Stomach (tissue), 19 donors: ENCODE measurements at places on chromosomes 5 and 9. TPM values are rescaled to one million over a fixed set of nuclear protein-coding genes. Genes with fewer than 3 reads are reported as not detected.
A peak's percentile ranks its signal among the peaks of the same experiment; 100 is the strongest.

DNA sequence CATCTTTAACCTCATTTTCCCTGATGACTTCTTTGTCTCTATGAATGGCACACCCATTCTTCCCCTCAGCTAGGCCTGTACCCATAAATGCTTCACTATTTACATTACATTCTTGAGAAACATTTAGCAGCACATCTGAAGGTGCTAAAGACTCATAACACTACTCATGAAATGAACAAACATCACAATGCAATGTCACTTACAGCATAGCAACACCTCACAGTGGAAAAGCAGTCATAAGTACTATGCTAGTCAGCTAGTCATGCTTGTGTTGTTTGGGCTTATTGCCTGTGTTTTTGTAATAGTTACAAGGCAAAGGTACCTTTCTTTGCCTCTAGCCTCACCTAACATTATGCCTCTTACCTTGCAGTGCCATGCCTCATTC, 228.9 kb downstream of the KIAA0825 start:
- DNase-seq: no peak

DNA sequence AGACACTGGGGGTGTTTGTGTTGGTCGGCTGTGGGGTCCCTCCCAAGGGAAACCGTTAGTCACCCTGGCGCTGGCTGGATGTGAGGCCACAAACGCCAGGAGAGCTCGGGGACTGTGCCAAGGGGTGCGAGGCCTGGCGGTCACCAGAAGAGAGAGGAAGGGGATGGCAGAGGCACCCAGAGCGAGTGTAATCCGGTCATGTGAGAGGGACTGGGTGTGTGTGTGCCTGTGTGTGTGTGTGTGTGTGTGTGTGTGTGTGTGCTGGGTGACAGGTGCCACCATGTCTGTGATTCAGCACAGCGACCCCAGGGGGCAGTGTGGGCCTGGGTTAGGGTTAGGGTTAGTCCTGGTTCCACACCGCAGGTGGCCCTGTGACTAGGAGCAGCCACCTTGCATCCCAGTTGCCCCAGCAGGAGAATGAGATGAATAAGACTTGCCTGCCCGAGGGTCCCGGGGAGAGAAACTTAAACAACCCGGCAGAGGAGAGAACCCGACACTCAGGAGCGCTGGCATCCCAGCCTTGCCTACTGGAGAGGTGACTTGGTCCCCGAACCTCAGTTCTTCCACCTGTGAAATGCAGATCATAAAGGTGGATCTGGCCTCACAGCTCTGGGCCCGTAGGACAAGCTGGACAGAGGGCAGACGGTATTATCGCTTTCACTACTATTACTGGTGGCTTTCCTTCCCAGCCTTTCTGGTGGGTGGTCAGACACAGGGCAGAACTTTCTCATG, 1.4 kb upstream of the ADAMTSL2 start:
- peak; percentile 81 for DNase-seq

GRCh38 chr9:114388357-114388682, 538 bp upstream of the AKNA start:
- no peak for DNase-seq

DNA sequence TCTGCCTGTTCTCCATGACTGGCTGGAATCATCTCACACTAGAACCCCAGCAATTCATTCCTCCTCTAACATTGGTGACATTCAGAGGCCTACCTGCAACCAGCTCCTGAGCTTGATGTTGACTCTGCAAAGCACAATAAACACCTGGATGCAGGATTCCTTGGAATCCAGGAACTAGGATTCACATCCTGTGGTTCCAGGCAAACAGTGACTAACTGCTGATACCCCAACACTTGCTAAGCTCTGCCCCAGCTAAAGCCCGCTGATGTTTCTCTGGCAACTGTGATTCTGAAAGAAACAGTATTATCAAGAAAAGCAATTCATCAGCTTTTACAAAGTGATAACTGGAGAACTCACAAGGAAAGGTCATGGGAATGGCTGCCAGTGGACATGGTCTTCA, 29.2 kb downstream of the SUSD1 start:
- DNase-seq: no peak

DNA sequence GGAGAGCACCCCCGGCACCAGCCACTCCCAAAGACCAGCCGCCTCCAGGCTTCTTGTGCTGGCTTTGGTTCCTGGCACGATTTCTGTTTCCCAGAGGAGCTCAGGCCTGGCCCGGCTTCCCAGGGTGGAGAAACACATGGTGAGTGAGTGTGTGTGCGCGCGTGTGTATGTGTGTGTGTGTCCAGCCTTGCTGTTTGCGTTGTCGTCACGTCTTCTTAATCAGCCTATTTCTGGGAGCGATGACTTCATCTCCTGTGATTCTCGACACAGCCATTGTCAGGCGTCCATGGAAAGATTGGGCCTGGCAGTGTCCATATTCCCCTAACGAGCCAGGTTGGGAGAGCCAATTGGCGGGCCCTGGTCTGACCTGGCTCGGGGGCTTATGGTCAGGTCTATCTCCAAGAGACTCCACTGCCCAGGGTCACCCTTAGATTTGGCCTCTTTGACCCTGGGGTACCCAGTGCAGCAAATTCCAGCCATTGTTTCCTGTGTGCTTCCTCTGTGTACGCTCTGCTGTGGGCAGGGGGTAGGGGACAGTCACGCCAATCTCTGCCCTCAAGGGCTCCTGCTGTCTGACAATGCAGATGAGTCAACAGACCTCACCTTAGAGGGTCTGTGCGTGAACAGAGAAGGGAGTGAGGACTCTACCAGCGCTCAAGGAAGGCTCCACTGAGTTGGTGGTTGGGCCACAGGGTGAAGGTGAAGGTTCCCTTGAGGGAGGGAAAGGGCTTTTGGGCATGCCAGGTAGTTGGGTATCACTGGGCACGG, 73.8 kb downstream of the DAB2IP start:
- DNase-seq: peak; percentile 97

DNA sequence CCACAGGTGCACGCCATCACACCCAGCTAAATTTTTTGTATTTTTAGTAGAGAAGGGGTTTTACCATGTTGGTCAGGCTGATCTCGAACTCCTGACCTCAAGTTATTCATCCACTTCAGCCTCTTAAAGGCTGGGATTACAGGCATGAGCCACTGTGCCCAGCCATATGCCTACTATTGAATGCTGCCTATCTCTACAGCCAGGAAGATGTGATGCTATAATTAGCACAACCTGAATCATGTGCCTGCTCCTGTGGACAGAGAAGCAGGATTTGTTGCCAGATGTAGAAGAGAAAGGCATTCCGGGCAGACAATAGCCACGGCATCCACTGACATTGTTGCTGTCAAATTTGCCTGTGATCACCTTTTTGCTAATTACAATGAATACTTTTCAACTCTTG, 24.4 kb upstream of the MLLT3 start:
- DNase-seq: no peak

DNA sequence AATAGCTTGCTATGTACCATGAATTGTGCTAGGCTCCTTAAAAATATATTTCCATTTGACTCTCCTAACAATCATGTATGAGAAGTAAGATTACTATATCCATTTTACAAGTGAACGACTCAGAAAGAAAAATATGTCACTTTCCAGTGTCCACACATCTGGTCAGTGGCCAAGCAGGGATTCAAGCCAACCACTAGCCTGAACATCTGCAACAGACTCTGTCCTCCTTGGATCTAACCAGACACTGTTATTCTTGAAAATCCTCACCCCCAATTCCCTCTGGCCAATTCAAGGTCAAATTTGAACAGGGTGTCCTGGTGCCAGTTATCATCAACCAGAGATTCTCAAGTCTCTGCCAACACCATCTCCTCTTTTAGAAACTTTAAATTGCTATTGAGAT, 344.1 kb upstream of the WWC1 start:
- peak; percentile 20 for DNase-seq

DNA sequence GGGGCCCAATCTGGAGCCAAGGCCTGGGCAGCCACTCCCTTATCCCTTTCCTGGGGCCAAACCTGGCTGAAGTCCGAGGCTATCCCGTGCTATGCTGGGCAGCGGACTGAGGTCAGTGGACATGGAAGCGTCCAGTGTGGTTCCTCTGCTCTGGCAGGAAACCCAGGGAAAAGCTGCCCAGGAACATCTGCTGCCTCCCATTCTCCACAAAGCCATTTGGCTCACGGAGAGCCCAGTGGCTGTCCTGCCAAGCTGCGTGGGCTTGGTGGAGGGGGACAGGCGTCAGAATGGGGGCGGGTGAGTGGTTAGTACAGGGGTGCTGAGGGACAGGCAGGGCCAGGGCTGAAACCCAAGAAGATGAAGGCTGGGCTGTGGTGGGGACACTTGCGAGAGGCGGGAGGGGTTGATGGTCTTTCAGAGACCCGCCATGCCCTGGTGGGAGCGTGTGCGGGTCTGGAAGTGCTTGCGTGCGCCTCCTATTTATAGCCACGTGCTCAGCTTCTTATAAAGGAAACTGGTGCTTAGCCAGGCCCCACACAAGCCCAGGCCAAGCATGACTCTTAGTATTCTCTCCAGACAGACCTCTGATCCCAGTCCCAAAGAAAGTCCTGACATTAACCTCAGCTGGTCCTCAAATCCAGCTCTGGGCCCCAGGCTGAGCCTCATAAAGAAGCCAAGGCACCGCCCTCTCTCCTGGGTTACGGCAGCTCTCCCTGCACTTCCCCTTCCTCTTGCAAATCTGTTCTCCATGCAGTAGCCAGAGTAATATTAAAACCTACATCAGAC, 9.4 kb upstream of the SLC6A7 start:
- DNase-seq: peak; percentile 68

DNA sequence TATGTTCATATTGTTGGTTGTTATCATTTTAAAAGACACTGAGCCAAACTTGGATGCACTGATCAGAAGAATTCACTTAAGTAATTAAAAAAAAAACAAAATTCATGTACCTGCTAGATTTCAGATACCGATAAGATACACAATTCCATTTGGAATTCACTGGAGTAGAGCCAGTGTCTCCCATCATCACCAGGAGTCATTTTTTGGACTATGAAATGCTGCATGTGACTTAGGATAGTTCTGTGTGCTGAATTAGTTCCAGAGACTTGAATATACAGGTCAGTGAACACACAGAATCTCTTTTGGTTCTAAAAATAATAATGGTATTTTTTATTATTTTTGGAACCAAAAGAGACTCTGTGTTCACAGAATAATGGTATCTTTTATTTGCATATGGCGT, 482.6 kb upstream of the PIK3R1 start:
- DNase-seq: no peak

DNA sequence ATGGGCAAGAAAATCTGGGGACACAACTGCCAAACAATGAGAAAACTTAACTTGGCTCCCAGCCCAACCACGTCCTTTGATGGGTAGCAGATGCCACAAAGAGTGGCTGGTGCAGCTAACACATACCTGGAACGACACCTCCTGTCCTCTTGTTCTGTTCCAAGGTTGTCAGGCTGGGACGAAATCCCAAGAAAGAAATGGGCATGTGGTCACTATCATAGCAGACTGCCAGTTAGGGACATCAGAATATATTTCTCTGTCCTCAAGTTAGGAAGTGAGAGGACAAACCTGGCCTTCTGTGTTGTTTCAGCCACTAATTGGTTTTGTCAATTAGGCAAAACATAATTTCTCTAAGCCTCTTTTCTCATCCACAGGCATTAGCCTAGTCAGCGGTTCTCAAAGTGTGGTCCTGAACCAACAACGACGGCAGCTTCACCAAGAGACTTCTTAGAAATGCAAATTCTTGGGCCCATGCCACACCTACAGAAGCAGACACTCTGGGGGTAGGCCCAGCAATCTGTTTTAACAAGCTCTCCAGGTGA, 63.4 kb downstream of the RAPGEF1 start:
- no peak for DNase-seq

DNA sequence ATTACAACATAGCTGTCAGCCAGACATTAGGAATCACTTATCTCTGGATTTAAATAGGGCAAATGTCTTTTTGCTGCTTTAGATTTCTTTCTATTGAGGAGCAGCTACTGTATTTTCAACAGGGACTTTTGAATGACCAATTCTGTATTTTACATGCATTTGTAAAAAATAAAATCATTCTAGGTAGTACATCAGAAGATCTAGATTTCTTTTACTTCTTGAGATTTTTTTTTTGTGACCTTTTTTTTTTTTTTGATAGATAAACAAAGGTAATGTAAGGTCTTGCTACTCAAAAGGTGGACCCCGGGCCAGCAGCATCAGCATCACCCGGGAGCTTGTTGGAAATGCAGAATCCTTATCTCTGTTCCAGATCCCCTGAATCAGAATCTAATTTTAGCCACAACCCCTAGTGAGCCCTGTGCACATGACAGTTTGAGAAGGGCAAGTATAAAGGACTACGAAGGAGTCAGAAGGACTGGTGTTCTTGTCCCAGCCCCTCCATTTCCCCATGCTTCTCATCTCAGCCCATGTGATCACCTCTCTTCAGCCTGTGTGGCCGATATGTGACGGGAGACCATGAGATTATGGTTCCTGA, 37.7 kb upstream of the CKMT2 start:
- DNase-seq: no peak

DNA sequence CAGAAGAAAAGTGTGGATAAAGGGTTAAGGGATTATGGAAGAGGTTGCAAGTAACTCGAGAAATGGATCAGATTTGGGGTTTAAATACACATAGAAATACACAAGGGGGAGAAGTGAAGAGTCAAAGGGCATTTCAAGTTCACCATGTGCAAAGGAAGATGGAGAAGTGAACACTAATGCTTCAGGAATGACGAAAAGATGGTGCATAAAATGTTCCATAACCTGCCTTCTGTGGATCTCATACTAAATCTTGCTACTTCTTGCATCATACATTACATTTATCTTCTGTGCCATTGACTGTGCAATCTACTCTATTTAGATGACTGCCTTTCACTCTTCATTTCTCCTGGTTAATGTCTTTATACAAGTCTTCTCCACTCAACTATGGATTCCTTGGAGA, 5.7 kb upstream of the SMC2 start:
- DNase-seq: no peak

DNA sequence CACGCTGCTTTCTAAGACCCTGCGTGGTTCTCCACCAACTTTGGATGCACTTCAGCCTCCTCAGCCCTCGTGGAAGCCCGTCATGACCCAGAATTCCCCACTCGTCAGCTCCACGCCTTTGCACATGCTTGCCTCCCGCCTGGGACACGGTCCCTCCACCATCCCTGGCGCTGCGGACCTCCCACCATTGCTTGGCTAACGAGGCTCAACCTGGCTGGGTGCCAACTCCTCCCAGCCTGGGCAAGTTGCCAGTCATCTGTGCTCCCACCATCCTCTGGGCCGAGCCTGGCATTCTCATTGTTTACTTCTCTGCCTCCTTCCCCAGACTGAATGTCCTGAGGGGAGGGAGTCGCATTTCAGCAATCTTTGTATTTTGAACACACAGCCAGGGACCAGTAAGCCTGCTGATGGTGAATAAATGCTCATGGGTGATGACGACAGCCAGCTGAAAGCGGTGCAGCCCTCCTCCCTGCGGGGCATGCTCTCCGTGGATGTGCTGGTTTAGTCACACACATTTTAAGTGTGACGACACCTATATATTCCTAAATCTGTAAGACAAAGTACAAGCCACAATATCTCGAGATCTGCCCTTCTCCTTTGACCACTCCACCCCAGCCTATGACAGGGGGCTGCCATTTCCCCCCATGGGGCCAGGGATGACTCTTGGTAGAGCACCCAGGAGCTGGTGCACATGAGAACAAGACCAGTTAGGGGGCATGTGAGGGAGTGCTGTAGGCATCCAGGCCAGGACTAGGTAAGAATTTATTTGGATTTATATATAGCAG, 37.6 kb downstream of the ANKRD33B start:
- DNase-seq: peak; percentile 58

- DNase-seq: no peak
These were observed 526 bp upstream of the STXBP1 start for GRCh38 chr9:127611603-127611898.

The CAMK4 gene
- polyA plus RNA-seq: 0.48 TPM

The C9orf50 gene
- polyA plus RNA-seq: not detected

The SPINK13 gene
- 9.3 TPM for polyA plus RNA-seq

The RNF14 gene
- 14.4 TPM for polyA plus RNA-seq

The N4BP3 gene
- polyA plus RNA-seq: 2.9 TPM

The PCDHAC2 gene
- polyA plus RNA-seq: not detected

The ALDH1A1 gene
- 409 TPM for polyA plus RNA-seq

The MYORG gene
- polyA plus RNA-seq: 0.76 TPM

The ZNF484 gene
- polyA plus RNA-seq: 1.5 TPM

The CKMT2 gene
- polyA plus RNA-seq: 13.0 TPM

The PPP2R2B gene
- 0.76 TPM for polyA plus RNA-seq
